ENCODE measurements at places on chromosomes 3 and 15. TPM values are rescaled to one million over a fixed set of nuclear protein-coding genes. Genes with fewer than 3 reads are reported as not detected.

The LDHAL6B gene
- not detected for total RNA-seq

The SEC22C gene
- total RNA-seq, result 54.9 TPM

The UBE2E1 gene
- 48.5 TPM for total RNA-seq

The POLQ gene
- total RNA-seq, result 0.75 TPM

The SKIL gene
- 93.1 TPM for total RNA-seq

The CLDN18 gene
- 0.23 TPM for total RNA-seq

The SNTN gene
- total RNA-seq, result not detected

The IL17RD gene
- 0.09 TPM for total RNA-seq

The P3H2 gene
- 0.35 TPM for total RNA-seq

The PEX11A gene
- 2.0 TPM for total RNA-seq

The STAB1 gene
- 2.0 TPM for total RNA-seq

The CPLX3 gene
- 0.16 TPM for total RNA-seq

The GATA2 gene
- 2.0 TPM for total RNA-seq
